G401 (cell line): ENCODE measurements at places on chromosomes 11 and 22.
A peak's percentile ranks its signal among the peaks of the same experiment; 100 is the strongest.

GRCh38 chr11:68528630-68529029 is 68.1 kb downstream of the PPP6R3 start:
- no peak for DNase-seq

DNA sequence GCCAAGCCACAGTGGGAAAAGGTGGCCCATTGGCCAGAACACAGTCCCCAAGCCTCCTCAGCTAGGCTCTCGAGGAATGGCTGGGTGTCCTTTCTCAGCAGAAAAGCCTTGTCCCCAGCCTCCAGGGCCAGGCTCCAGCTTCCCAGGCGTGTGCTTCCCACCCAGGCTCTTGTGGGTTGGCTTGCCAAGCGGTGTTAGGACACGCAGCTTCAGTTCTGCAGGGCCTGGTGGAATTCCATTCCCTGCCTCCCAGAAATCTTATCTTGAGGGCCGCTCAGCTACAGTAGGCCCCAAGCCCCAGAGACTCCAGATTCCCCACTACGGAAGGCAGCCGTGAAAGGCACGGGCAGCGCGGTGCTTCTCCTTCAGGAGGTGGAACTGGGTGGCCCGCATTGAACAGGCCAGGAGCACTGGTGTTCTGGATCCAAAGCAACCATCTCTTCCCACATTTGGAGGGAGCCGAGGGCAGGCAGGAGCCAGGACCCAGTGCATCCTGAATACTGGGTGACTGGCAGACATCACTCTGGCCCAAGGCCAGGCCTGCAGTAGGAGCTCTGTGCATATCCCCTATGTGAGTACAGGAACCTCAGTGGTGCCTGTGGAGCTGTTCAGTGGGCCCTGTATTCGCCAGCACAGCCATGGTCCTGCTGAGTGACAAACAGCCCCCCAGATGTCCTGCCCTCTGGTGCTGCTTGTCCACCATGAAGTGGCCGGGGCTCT is 16.7 kb upstream of the KCNQ1OT1 start:
- DNase-seq: no peak

DNA sequence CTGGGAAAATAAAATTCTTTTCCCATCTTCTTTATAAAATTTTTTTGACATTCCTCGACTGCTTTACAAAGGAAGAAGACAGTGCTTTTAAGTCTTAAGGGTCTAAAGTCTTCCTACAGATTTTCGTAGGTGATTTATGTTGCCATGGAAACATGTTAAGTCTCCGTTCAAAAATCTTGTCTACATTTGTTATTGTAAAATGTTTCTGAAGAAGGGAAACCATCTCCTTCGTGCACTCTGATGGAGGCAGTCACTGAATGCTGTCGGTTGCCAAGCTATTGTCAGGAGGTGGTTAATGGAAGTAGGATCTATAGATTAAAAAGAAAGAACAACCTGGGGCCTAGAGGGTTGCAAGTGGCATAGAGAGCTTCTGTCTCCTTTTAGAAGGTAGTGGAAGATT is 52.6 kb downstream of the MAP6 start:
- no peak for DNase-seq

DNA sequence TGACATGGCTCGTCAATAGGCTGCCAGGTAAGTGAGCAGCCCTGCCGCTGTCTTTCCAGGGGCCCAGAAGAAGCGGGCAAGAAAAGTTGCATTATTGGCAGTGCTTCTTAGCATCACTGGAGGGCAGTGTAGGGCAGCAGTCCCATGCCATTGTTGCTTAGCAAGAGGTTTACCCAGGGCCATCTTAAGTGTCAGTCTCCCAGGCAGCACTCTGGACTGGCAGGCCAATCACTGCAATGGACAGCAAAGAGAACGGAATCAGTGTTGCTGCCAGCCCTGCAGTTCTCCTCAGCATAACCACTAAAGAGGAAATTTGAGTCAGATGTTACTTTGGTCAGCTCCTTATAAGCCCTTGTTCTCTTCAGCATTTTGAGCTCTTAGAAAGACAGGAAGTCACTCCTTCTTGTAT is 13.4 kb upstream of the GRK2 start:
- DNase-seq: no peak

DNA sequence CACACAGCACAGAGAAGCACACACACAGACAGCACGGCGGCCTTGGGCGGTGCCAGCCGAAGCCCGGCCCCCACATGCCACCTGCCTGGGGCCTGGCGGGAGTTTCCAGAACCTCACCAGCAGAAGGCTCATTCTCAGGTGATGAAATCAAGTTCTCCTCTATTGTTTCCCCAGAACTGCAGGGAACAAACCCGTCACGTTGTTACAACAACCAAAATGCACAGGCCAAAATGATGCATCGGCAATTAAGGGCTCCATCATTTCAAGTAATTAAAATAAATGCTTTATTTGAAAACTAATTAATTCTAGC is 30.8 kb downstream of the GNB1L start:
- DNase-seq: no peak

- DNase-seq: no peak
Observed at GRCh38 chr11:45180848-45181192, 34.4 kb downstream of the PRDM11 start.

- no peak for DNase-seq
Observed at GRCh38 chr11:102157219-102157618, 47.0 kb downstream of the YAP1 start.

DNA sequence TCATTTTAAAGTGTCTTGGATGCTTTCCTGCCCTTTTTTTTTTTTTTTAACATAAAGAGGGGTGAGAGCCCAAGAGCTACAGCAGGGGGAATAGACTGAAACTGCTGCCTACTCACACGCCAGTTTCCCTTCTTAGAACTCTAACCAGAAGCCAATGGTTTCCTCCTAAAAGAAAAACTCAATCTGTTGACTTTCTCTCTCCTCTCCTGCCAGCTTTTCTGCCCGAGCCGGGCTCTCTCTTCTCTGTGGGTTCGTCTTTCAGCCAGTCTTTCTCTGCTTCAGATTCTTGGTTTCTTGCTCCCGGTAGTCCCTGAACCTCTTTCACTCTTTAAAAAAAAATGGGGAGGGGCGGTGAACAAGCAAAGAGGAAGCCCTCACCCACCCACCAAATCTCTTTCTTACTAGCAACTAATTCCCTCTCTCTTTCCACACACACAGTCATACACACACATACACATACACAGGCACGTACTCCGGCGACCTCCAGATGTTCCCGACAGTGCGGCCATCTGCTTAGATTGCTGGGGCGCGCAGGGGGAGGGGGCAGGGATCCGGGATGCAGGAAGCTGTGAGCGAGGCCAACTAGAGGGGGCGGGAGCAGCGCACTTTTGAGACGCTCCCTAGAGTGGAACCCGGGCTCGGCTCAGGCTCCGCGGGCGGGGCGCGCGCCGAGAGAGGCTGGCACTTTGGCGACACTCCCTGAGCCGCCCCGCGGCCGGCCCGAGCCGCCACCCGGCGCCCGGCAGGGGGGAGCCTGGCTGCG is 444 bp upstream of the TSKU start:
- peak; percentile 71 for DNase-seq

- DNase-seq: no peak
Observed at GRCh38 chr11:100727410-100727809, 40.3 kb downstream of the ARHGAP42 start.

- no peak for DNase-seq
Observed at GRCh38 chr11:123775715-123776549, 21.6 kb upstream of the OR6X1 start.

- DNase-seq: no peak
Observed at GRCh38 chr11:125372911-125373310, 123.2 kb downstream of the FEZ1 start.

DNA sequence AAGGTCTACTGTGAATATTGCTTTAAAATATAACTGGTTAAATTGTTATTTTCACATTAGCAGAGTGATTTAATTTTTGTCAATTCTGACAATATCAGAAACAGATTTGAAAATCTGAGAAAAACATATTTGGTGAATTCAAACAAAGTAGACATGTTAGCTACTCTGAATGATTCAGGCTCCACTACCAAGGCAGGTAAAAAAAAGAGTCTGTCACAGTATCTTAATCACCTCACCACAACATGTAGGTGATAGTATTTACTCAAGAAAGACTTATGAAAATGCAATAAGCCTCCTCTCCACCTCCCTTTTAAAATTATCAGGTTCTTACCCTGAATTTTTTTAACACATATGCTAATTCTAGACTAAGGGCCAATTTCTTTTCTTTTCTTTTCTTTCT is 42.6 kb downstream of the DDI1 start:
- no peak for DNase-seq

DNA sequence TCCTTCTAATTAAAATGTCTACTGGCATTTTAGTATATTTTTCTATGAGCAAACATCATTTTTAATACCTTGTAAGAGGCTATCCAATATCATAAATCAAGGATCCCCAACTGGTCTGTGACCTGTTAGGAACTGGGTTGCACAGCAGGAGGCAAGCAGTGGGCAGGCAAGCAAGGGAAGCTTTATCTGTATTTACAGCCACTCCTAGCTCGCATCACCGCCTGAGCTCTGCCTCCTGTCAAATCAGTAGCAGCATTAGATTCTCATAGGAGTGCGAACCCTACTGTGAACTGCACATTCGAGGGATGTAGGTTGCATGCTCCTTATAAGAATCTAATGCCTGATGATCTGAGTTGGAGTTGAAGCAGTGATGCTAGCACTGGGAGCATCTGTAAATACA is 70.2 kb upstream of the CREB3L1 start:
- DNase-seq: no peak

DNA sequence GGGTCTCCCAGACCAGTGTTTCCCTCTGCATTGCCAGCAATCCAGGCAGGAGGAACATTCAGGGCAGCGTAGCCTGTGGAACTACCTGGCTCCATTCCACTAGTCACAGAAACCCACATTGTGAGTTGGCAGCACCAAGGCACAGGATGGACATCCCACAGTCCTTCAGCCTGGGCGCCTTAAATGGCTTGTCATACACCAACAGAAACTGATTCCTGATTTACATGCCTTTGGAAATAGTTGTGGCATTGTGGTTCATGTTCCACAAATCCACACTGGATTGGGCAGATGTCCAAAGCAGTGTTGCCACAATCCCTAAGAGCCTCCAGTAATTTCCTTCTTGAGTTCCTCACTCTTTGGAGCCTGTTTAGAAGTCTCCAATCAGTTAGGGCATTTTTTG is 225.6 kb downstream of the BLID start:
- peak; percentile 94 for DNase-seq
